ENCODE measurements at places on chromosomes 6 and 20.

DNA sequence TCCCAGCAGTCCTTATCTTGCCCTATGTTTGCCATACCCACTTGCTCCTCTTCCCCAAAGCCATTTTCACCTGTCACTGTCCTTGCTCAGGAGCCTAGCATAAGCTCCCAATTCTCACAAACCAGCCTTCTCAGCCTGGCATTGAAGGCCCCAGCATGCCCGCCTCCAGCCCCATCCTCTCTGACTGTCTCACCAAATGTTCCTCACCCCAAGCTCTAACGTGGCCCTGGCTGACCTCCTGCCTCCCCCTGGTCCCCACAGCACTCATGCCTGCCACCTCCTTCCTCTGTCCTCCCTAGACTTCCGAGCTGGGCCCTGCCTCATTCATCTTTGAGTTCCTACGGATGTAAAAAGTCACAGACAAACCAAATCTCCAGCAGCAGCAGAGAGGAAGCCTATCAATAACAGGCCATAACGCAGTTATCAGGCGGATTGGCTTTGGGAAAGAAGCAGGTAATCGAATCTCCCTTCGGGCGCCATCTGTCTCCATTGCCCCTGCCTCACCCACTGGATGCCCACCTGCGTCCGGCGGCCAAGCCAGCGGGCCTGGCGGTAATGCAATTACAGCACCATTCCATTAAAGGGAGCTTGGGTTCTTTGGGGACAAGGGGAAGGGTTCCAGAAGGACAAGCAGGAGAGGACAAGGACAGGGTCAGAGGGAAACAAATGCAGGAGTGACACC is 104.4 kb downstream of the MRPL14 start:
- DNase-seq, result no peak

- DNase-seq, result no peak
Observed at GRCh38 chr20:4844751-4845465, 123.2 kb downstream of the PRND start.

DNA sequence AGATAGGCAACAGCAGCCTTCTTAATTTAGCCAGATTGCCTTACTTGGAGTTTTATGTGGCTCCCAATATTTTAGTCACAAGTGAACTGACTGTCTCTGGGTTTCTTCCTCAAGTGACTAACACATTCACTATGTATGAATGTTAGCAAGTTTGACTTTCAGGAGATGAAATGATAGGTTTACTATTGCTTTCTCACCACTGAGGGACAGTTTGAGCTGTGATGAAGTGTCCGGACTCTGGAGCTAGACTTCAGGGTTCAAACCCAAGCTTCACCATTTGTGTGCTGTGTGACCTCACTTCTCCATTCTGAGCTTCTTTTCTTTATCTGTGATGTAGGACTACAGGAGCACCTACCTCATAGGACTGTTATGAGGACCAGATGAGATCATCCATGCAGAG is 8.2 kb downstream of the DHX35 start:
- no peak for DNase-seq

- DNase-seq, result no peak
Observed at GRCh38 chr6:164296411-164296810, 881.9 kb downstream of the QKI start.

DNA sequence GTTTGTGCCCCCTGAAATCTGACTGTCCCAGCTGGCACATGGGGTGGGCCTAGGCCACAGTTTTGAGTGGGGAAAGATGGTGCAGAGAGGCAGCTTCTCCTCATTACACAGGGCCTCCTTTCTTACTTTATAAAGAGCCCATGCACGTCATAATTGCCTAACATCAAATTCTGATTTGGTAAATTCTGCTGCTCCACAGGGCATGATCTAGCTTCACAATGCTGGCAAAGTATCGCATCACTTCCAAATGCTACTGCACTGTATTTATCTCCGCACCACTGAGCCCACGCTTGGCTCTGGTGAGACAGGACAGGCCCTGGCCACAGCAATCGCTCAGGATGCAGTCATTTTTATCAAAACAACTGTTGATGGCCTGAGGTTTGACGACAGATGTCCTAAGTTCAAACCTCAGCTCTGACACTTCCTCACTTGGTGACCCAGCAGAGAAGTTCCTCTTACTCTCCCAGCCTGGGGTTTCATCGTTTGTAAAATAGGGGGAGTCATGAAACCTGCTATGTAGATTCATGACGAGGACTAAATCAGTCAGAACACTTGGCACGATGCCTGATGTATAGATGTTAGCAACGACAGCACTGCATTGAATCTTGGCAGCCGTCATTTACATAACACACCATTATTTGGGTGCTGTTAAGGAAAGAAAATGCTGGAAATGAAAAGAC is 187.9 kb downstream of the TTLL2 start:
- DNase-seq, result no peak

DNA sequence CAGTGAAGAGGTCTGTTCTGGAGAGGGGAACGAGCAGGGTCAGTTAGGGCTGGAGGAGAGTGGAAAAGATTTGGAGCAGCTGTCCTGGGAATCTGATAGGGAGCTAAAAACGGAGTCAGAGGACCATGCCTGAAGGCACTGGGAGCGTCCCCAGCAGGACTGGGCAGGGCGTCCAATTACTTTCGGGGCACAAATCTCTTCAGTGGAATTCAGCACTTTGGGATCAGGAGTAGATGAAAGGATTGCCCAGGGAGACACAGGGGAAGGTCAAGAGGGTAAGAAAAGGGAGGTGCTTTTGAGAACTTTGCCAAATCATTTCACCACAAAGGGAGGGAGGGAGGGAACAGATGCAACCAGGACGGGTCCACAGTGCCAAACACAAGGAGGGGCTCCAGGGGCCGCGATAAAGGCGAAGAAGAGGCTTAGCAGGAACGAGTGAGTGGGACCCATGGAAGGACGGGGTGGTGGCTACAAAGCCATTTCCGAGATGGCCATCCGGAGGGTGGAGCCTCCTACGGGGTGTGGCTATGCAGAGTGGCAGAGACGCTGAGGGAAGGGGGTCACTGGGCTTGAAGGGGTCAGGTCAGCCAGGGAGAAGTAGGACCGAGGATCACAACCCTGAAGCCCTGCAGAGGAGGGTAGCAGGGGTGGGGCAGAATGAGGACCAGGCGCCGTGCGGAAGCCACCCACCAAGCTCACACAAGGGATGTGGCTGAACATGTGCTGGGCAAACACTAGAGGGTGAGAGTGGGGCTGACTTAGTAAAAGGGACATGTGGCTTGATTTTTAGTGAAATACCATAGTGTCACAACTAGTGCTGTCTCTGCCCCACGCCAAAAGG is 180.0 kb upstream of the RREB1 start:
- no peak for DNase-seq

DNA sequence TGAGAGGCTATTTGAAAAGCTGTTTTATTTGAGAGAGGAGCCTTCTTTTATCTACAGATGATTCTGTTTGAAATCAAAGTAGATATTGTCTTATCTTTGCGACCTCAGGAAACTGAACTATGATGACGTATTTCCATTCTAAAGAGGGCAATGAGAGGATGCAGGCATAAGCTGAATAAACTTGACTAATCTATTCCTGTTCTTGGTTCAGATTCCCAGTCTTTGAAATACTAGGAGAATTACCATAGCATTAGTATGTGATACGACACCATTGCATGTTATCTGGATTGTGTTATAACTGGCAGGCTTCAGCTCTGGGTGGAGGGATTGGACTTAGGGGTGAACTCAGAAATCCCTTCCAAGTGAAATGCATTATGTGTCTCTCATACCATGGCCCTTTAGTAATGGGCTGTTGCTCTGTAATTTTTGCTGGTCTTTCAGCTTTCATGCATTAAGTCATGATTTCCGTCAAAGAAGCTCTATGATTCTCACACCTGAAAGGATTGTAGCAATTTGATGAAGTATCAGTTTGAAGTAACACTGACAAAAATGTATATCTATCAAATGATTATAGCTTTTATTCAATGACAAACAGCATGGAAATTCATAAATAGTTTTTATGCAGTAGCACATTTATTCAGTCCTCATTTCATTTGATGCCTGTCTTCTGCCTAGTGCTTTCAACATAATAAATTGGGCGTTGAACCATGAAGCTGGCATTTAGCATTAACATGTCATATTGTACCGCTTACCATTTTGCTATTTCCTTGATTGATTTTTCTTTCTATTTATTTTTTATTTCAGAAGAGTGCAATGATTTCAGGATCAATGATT is 138.4 kb upstream of the SPACA1 start:
- no peak for DNase-seq

GRCh38 chr6:108807928-108808327 is 40.3 kb upstream of the ARMC2 start:
- DNase-seq, result no peak

DNA sequence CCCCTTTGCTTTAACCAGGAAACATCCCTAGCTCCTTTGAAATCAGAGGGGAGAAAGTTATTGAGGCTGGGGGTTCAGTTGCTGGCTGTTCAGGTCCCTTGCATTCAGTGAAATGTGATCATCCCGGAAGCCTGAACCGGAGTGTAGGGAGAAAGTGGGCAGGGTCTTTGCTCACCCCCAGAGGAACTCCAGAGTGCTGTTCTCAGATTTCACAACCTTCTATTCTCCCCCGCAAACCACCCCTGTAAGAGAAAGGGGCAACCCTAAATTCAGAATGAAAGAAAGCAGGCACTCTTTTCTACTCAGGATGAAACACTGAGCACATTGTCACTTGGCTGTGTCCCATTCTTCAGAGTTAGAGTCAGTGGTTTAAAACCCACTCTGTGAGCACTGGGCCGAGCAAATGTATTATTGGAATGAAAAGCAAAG is 139.8 kb downstream of the KHDC1L start:
- no peak for DNase-seq

DNA sequence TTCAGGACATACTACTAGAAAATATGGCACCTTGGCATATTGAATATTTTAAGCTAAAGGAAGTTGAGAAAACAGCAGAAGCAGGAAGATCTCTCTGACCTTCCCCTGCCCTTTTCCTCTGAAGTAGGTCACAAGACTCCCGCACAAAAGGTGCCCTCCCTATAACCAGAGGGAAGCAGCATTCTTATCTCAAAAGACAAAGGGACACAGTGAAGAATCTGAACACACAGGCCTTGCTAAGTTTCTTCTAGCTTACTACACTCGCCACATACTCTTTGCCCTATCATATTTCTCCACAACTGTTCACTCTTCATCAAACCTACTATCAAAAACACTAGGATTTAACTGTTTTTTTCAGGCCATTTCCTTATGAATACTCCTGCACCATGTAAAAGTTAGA is 151.2 kb downstream of the ELOVL4 start:
- DNase-seq, result no peak

- no peak for DNase-seq
Observed at GRCh38 chr6:36829919-36830544, 9.2 kb downstream of the CPNE5 start.

DNA sequence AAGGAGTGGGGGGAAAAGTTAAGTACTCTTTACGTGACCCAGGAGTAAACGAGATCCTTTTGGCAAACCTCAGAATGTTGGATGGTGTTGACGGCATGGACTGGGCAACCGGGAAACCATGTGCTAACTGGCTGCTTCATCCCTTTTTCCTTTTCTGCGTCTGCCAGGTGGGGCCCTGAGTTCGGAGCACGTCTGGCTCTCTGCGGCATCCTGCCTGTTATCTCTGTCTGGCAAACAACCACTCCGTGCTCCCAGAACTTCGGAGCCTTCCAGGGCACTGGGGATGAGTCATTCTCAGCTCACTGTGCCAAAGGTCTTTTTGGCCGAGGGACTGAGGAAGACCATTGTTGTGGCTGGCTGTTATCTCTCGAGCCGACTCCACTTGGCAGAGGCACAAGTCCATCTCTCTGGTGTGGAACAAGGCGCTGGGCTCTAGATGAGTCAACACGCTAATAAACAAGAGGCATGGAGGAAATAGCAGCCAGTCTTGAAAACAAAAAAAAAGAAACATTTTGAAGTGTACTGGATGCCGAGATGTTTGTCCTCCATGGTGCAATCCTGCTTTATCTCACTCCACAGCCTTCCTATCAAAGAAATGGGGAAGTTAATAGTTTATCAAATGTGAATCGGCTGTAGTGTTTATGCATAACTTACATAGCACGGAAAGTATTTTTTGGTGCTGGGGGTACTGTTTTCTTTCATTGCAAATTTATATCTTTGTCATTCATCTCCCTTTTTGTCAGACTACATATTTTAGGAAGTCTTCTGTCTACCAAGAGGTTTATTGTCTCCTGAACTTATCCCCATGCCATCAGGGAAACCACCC is 64.6 kb upstream of the TXNDC5 start:
- no peak for DNase-seq

DNA sequence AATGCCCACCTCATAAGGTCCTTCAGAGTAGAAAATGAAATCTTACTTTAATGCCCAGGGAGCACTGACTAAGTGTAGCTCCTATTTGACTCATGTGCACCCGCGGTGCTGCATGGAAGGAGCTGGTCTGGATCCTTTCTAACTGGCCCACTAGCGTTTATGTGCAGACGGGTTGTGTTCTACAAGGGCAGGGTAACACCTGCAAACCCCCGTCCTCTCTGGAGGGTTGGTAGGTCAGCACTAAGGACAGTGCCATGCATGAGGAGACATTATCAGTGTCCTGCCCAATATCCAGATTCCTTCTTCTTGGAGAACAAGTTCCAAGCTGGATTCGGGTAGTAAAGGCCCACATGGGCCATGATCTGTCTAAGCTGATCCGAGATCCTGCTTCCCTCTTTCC is 140.3 kb downstream of the ANKRD60 start:
- no peak for DNase-seq

DNA sequence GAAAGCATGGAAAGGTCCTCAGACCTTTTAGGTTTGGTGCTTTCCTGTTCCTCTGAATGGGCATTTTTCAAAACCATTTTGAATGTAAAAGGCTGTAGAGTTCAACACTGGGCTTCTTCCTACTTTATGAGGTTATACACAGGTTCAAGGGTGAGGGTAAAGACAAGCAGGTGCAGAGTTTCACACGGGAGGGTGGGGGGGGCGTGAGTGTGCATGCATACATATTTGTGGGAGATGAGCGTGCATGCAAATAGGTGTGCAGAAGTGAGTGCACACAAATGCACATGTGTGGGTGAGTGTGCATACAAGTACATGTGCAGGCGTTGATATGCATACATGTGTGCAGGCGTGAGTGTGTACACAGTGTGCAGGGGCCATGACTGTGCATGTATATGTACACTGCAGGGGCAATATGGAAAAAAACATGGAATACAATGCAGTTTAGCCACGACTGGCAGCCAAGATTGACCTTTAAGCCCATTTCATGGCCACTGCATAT is 183.1 kb downstream of the GMPR start:
- DNase-seq, result no peak

DNA sequence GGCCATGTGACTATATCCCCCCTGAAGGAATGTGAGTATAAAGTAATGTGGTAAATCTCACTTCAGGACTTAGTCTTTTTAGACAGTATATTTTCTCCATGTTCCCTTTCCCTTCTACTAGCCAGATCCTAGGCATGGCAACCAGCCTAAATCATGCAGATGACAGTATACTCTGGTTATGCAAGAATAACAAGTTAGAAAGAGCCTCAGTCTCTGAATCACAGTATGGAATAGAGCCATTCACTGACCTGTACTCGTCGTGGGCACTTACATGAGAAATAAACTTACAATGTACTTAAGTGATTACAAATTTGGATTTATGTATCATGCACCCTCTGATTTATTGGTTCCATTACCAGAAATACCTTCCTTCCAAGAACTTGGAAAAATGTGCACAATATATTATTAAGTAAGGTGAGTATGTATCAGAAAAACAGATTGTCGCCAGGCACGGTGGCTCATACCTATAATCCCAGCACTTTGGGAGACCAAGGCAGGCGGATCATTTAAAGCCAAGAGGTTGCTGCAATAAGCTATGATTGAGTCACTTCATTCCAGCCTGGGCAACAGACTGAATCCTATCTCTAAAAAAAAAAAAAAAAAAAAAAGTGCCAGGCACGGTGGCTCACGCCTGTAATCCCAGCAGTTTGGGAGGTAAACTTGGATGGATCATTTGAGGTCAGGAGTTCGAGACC is 25.1 kb upstream of the FAM8A1 start:
- DNase-seq, result no peak

GRCh38 chr6:169800668-169801395 is 49.4 kb downstream of the ERMARD start:
- DNase-seq, result no peak
